ENCODE measurements at places on chromosomes 13 and 19.

GRCh38 chr19:18590273-18591272 lies 2.0 kb downstream of the REX1BD start:
- peak; percentile 98 for DNase-seq

GRCh38 chr13:35957241-35957731 lies 173.9 kb downstream of the DCLK1 start:
- DNase-seq = no peak

DNA sequence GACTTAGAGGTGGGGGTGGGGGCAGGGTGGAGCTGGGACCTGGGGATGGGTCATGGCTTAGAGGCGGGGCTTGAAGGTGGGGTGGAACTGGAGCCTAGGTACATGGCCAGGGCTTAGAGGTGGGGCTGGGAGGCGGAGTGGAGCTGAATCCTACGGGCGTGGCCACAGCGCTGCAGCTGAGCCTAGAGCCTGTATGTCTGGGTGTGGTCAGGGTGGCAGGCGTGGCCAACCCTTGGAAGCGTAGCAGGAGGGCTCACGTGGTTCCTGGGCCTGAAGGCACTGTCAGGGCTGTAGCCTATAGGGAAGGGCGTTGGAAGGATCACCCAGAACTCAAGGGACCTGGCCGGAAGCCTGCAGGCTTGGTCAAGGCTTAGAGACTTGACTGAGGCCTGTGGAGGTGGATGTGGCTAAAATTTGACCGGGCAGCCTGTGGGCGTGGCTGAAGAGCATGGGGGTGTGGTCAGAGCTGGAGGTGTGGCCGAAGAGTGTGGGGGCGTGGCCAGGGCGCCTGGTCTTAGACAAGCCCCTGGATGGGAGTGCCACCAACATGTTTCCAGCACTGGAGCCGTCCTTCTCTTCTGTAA lies 24.3 kb downstream of the COLGALT1 start:
- DNase-seq = peak; percentile 98

GRCh38 chr19:53037101-53038097 lies 7.1 kb upstream of the ERVV-2 start:
- peak; percentile 58 for DNase-seq

- DNase-seq = no peak
These were observed 188.0 kb downstream of the RGCC start for GRCh38 chr13:41645331-41645730.

GRCh38 chr13:28607187-28607955 lies 51.6 kb upstream of the POMP start:
- no peak for DNase-seq

- no peak for DNase-seq
These were observed 4.3 kb downstream of the RNF113B start for GRCh38 chr13:98172590-98173422.

DNA sequence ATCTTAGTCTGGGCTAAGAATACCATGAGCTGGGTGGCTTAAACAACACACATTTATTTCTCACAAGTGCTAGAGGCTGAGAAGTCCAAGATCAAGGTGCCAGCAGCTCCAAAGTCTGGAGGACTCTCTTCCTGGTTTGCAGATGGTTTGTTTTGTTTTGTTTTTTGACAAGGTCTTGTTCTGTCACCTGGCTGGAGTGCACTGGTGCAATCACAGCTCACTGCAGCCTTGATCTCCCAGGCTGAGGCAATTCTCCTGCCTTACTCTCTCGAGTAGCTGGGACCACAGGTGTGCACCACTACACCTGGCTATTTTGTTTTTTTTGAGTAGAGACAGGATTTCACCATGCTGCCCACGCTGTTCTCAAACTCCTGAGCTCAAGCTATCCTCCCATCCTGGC lies 15.5 kb downstream of the APLP1 start:
- DNase-seq = no peak

DNA sequence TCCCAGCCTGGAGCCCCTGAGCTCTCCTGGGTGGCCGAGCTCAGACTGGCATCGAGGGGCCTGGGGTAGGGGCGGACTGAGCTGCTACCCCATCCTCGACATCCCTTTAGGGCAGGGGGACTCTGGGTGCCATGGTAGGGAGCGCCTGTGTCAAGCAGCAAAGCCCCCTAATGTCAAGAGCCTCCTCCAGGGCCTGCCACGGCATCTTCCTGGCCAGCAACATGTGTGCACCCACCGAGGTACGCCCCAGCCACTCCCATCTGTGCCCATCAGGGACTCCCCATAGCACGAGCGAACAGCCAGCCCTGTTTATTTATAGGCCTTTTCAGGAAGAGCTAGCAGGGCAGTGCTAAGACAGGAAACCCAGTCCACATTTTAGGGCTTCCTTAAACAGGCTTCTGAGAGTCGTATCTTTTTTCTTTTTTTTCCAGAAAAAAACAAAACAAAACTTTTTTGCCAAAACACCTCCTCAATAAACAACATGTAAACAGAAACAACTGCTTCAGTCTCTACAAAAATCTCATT lies 14.3 kb downstream of the LRP3 start:
- no peak for DNase-seq

DNA sequence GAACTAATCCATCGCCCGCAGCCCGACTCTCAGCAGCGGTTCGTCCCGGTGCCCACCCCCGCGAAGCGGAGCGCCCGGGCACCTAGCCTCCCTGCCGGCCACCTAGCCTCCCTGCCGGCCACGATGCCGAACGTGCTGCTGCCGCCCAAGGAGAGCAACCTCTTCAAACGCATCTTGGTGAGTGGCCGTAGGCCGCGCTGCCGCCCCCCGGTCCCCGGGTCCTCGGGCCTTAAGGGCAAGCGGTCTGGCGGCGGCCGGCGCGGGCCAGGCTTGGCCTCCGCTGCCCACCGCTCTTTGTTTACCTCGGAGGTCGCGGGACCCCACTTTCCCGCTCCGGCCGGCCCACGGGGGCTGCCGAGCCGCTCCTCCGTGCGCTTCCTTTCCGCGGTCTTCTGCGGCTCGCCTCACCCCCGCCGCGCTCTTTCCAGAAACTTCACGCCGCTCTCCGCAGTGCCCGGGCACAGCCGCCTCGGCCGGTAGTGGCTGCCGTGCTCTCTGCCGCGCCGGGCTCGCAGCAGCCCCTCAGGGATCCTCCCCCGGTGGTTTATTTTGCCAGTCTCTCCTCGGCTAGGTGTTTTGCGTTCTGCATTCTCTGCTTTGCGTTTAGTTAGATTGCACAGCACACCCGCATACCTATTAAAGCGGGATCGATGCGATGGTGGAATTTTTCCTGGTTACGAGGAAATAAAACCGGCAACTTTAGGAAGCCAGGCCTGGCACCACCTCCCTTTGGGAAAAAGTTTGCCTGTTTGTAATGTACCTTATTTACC lies 524 bp downstream of the NAA16 start:
- no peak for DNase-seq

GRCh38 chr19:40337594-40337993 lies 10.6 kb downstream of the C19orf47 start:
- DNase-seq = no peak

- DNase-seq = no peak
These were observed 249.4 kb downstream of the PCCA start for GRCh38 chr13:100338275-100338674.

GRCh38 chr19:58382997-58383603 lies 2.3 kb upstream of the ZNF837 start:
- DNase-seq = peak; percentile 24

- DNase-seq = no peak
These were observed 12.6 kb downstream of the QPCTL start for GRCh38 chr19:45705115-45705514.

DNA sequence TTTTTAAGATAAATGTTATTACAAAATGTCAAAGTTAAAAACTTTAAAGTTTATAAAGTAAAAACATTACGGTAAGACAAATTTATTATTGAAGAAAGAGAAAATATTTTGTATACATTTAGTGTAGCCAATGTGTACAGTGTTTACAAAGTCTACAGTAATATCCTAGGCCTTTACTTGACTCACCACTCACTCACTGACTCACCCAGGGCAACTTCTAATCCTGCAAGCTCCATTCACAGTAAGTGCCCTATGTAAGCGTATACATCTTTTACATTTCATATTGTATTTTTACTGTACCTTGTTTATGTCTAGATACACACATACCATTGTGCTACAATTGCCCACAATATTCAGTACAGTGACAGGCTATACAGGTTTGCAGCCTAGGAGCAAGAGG lies 448.2 kb downstream of the KCTD12 start:
- no peak for DNase-seq

- DNase-seq = peak; percentile 78
These were observed 22.5 kb downstream of the CAB39L start for GRCh38 chr13:49421391-49421790.

- DNase-seq = no peak
These were observed 14.4 kb upstream of the SYCN start for GRCh38 chr19:39218230-39219007.

DNA sequence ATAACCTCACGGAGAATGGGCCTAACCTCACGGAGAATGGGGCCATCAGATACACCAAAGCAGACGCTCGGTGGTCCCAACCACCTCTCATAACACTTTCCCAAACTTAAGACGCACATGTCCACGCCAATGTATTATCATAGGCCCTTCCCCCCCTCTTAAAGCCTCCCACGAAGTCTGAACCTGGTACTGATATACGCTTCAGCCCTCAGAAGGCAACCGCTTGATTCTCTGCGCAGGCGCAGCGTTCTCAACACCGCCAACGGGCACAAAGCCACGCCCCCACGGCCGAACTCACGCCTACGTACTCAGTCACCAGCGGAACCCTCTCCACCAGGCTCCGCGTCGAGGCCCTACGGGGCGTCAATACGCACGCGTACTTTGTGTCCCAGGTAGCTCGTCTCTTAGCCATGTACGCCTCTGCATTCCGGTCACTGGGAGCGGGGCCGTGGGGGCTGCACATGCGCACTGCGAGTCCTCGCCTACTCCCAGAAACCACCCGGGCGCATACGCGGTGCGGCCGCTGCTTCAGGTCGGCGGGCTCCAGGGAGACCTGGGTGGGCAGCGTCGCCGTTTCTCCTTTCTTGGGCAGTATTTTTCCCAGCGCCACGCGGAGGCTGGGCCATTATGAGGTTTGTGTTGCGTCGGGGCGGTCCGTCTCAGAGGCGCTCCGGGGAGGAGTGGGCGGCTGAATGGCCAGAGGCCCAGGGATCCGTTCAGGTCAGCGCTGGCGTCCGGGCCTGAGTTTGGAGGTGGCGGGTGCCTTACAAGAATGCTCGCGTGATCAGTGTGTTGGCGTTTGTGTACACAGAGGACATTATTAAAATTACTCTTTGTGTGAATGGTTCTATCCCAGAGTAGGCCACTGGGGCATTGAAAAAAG lies 25.3 kb downstream of the ZNF582 start:
- DNase-seq = peak; percentile 90

GRCh38 chr13:34030782-34031181 lies 212.8 kb downstream of the RFC3 start:
- no peak for DNase-seq

GRCh38 chr19:51551673-51552432 lies 19.2 kb upstream of the ZNF175 start:
- DNase-seq = no peak

GRCh38 chr19:13100031-13100588 lies 2.5 kb downstream of the LYL1 start:
- DNase-seq = no peak

DNA sequence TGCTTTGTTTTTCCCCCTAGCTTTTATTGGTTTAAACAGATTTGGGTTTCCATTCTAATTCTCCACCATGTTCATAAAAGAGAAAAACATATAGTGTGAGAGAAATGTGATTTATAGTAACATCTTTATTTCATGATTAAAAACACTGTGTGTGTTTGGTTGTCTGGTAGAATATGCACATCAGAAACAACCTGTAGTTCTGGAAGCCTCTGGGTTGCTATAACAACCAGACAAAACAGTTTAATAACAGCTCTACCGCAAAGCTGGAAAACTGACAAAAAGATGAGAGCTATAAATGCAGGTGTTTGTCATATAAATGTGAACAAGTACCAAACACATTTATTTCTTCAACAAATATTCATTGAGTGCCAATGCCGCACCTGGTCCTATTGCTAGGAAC lies 9.8 kb downstream of the KBTBD6 start:
- no peak for DNase-seq

DNA sequence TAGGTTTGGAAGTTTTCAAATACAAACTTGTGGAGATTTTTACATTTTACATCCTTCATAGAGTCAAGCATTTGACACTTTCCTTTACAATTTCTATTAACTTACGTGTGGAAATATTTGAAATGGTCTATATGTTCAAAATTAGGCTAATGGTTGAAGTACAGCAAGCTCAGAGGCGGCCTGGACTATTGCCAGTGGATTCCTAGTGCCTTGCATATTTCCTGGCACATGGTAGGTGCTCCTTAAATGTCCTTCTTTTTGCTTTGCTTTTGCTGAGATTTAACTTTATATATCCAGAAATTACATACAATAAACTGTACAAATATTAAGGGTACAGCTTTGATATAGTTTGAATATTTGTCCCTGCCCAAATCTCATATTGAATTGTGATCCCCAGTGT lies 93.9 kb downstream of the UBL3 start:
- DNase-seq = no peak

DNA sequence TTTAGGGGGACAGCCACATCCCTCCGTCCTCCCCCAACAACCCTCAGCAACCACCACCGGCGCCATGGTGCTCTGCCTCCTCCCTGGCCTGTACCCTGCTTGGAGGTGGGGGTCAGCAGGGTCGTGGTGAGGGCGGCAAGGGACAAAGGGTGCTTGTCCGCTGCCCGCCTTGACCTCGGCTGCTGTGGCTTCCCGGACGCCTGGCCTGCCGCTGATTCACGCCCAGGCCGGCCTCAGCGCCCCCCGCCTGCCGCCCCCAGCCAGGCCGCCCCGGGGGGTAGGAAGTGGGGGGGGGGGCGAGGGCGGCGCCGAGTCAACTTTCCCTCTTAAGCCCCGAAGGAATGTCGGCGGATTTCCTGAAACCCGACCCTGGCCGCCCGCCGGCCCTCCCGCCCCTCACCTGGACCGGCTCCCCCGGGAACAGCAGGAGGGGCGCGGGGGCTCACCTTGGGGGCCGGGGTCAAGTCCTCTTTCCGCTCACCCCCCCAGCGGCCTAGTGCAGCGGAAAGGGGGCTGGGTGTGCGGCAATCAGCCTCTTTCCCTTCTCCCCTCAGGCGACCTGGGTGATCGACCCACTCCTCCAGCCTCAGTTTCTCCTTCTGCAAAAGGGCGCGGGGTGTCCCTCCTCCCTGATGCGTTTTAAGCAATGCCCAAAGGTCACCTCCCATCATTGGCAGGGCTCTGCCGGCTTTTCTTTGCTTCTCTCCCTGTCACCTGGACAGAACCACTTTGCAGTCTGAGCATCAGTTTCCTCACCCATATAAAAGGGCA lies 1.9 kb upstream of the TMEM59L start:
- DNase-seq = peak; percentile 68

DNA sequence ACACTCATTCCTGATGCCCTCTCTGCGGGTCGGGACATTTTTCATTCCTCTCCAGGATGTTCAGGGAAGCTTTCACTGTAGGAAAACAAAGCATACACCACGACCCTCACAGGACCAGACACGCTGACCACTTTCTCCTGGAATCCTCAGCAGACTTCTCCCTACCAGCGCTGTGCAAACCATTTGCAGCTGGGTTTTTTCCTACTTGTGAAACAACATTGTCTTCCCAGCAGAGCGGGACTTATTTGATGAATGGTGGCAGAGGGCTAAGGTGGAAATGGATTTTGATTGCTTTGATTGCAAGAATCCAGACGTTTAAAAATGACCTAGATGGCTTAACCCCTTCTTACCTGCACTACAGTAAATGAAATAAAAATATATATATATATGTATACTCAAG lies 265.9 kb downstream of the TBC1D4 start:
- DNase-seq = no peak

GRCh38 chr13:40911341-40911740 lies 107.8 kb downstream of the ELF1 start:
- DNase-seq = no peak
